Stimulated activated naive CD8-positive, alpha-beta T cell treated with anti-CD3 and anti-CD28 coated beads, Interleukin-15, amount 100 ng/mL, for 72 hours (primary cell): ENCODE measurements at places on chromosomes 2 and 18.

DNA sequence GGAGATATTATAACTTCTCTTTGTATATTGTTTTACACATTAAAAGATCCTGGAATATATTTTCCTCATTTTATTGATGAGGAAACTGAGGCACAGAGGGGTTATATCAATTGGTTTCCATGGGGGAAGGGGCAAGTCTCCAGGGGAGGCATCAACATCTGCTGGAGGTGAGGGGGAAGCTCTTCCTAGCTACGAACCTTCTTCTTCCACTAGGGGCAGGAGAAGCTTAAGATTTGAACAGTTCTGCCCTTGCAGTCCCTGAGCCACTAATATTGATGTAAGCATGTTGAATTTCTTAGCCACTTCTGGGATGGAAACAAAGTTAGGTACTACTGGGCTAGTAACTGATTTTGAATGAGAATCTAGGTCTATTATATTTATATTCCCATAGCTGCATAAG lies 140.1 kb upstream of the AQP4 start:
- DNase-seq, result no peak

GRCh38 chr2:150644298-150645067 lies 157.0 kb upstream of the RND3 start:
- DNase-seq, result no peak

- no peak for DNase-seq
These were observed 279.6 kb downstream of the PARD3B start for GRCh38 chr2:204824751-204825453.

GRCh38 chr2:236656166-236656565 lies 86.5 kb downstream of the ACKR3 start:
- DNase-seq, result no peak

DNA sequence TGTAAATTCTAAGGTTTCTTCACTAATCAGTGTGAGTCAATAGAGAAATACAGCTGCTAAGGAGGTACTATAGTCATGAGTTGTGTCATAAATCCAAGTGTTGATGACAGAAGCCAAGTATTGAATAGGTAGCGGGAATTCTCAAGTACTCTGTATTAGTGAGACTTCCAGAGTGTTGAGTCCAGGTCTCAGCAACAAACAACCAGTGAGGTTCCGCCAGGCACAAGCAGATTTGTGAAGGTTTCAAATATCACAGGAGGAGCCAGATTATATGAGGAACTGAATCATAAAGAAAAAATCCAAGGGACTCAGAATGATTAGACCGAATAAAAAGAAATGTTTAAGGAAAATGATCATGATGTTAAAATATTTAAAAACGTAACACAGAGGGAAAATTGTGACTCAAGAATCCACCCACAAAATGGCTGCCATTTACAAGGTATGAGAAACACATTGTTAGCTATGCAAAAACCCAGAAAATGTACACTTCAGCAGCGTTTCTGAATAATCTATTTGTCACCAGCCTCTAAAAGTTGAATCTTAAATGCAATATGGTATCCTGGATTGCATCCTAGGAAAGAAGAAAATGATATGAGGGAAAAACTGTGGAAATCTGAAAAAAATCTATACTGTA lies 27.3 kb upstream of the EVA1A start:
- DNase-seq, result no peak

DNA sequence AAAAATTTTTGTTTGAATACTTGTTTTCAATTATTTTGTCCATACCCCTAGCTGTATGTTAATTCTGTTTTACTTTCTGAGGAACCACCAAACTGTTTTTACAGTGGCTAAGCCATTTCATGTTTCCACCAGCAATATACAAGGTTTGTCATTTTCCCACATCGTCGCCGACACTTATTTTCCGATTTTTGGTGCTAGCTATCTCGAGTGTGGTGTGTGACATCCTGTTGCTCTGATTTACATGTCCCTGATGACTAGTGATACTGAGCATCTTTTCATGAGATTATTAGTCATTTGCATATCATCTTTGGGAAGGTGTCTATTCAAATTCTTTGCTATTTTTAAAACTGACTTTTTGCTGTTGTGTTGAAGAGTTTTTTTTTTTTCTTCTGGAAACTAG lies 7.2 kb upstream of the GPC1 start:
- no peak for DNase-seq

- no peak for DNase-seq
These were observed 1.5 kb downstream of the POU3F3 start for GRCh38 chr2:104855221-104856085.
